ENCODE measurements at places on chromosomes 11 and 22. TPM values are rescaled to one million over a fixed set of nuclear protein-coding genes. Genes with fewer than 3 reads are reported as not detected.

Gene RAB38
- 10.2 TPM for total RNA-seq

Gene PHETA2
- 10.0 TPM for total RNA-seq

GRCh38 chr11:70525006-70525405 lies 126.7 kb downstream of the CTTN start:
- DNase-seq = no peak

DNA sequence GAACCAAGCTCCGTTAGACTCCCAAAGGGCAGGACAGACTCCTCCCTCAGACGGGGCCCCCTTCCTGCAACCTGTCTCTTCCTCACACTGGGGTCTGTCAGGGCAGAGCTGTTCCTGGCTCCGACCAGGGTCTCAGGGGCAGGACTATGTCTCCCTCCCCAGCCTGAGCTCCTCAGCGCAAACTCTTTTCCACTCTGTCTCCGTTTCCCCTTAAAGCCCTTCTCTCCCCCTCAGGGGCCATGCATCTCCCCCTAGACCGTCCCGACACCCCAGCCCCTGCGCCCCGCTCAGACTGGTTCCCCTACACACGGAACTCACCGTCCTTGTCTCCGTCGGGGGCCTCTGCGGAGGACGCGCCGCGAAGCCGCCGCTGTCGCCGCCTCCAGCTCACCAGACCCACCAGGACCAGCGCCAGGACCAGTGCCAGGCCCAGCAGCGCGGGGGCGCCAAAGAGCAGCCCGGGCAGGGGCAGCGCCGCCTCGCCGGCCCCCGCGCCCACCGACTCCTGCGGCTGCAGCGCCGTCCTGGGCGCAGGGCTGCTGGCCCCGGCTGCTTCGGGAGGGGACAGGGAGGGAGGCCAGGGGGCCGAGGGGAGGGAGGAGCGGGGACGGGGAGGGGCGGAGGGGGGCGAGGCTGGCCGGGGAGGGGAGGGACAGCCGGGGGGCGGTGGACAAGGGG lies 684 bp downstream of the TNFRSF13C start:
- peak; percentile 73 for DNase-seq

GRCh38 chr11:127006311-127006710 lies 5.7 kb upstream of the KIRREL3 start:
- no peak for DNase-seq

Data from hematopoietic multipotent progenitor cell (in vitro differentiated cells).